ENCODE measurements at places on chromosomes 2 and 18. TPM values are rescaled to one million over a fixed set of nuclear protein-coding genes. Genes with fewer than 3 reads are reported as not detected.

GRCh38 chr2:54054774-54055173, 60.6 kb upstream of the ACYP2 start:
- H3K27me3 ChIP-seq = no peaks in the 10 kb centered on the region
- no peak for DNase-seq
- H3K36me3 ChIP-seq = peaks cover 7% of the 10 kb centered on the region
- no peak overlapping the region for H3K4me3 ChIP-seq
- H3K4me1 ChIP-seq = peaks cover 27% of the 10 kb centered on the region

- no peaks in the 10 kb centered on the region for H3K27me3 ChIP-seq
- H3K4me3 ChIP-seq = no peak overlapping the region
- H3K4me1 ChIP-seq = no peaks in the 10 kb centered on the region
- no peak for DNase-seq
These were observed 100.6 kb downstream of the UPP2 start for GRCh38 chr2:158202161-158202815.

DNA sequence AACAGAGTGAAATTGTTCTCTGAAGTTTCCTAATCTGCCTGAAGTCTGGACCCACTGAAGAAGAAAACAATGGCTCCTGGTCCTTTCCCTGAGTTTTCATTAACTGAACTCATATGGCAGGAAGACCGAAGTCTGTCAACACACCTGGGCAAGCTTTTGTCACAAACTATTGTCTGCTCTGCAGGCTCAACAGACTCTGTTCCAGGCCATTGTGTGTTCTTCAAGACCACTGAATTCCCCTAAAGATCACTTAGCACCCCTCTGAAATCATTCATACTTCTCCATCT, 6.6 kb upstream of the TMEM37 start:
- no peak overlapping the region for H3K4me3 ChIP-seq
- DNase-seq = no peak
- H3K27ac ChIP-seq = no peak overlapping the region
- H3K36me3 ChIP-seq = no peaks in the 10 kb centered on the region
- H3K4me1 ChIP-seq = no peaks in the 10 kb centered on the region

LRRTM1 gene
- total RNA-seq = not detected

GRCh38 chr2:126699018-126699417, 43.1 kb downstream of the GYPC start:
- peaks cover 34% of the 10 kb centered on the region for H3K36me3 ChIP-seq
- no peaks in the 10 kb centered on the region for H3K27me3 ChIP-seq
- peaks cover 2% of the 10 kb centered on the region for H3K4me1 ChIP-seq
- H3K4me3 ChIP-seq = no peak overlapping the region
- no peak overlapping the region for H3K27ac ChIP-seq

DNA sequence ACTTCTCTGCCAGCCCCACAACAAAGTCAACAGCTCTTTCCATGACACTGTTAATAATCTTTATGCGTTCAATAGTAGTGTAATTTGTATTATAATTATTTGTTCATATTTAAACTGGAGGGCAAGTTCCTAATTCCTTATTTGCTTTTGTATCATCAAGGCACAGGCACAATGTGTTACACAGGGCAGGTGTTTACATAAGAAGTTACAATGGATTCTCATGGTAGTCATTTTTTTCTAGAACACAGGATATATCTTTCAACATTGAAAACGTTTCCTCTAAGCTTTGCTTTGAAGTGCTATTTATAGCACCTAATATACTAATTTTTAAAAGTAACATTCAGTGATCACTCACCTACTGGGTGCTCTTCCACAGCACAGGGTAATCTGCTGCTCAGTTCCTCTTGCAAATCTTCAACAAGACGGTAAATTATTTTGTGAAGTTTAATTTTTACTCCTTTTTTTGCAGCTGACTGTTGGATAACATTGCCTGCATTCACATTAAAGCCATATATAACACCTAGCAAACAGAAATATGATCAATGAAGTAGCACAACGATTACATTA, 7.3 kb downstream of the RPS27A start:
- peaks cover 16% of the 10 kb centered on the region for H3K4me1 ChIP-seq
- H3K4me3 ChIP-seq = no peak overlapping the region
- no peaks in the 10 kb centered on the region for H3K27me3 ChIP-seq
- H3K27ac ChIP-seq = no peak overlapping the region
- no peak for DNase-seq
- H3K36me3 ChIP-seq = peaks cover 32% of the 10 kb centered on the region

SANBR gene
- total RNA-seq = 9.9 TPM

GRCh38 chr2:207683438-207683837, 28.0 kb upstream of the CCNYL1 start:
- H3K36me3 ChIP-seq = no peaks in the 10 kb centered on the region
- peaks cover 4% of the 10 kb centered on the region for H3K4me1 ChIP-seq
- no peak for DNase-seq
- H3K4me3 ChIP-seq = no peak overlapping the region
- no peak overlapping the region for H3K27ac ChIP-seq
- H3K27me3 ChIP-seq = peaks cover 2% of the 10 kb centered on the region

DNA sequence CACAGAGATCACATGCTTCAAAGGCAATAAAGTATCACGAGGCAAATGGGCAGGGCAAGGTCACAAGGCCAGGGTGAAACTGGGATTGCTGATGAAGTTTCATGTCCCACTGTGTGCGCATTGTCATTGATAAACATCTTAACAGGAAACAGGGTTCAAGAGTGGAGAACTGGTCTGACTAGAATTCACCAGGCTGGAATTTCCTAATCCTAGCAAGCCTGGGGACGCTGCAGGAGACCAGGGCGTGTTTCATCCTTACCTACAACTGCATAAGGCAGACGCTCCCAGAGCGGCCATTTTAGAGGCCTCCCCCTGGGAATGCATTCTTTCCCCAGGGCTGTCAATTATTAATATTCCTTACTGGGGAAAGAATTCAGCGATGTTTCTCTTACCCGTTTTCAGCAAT, 33.2 kb downstream of the PTPN4 start:
- DNase-seq = no peak
- H3K27ac ChIP-seq = no peak overlapping the region
- peaks cover 47% of the 10 kb centered on the region for H3K36me3 ChIP-seq

IL1B gene
- not detected for total RNA-seq

DNA sequence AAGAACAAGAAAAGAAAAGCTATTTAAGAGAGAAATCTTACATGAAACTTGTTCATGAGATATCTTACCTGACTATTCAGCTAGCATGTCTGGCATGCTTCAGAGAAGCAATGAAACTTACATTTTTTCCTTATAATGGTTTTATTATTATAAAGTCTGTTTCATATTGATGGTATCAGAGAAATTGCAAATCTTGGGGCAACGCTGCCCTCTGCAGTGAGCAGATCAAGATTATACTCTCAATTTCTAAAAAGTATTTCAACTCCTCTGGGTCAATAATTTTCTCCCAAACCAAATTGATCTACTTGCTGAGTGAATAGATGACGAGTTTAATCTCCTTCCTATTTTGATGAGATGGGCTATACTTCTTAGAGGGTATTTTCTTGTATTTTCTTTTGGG, 235.6 kb downstream of the NUP35 start:
- H3K36me3 ChIP-seq = no peaks in the 10 kb centered on the region
- no peak overlapping the region for H3K27ac ChIP-seq
- H3K4me3 ChIP-seq = no peak overlapping the region
- DNase-seq = no peak
- no peaks in the 10 kb centered on the region for H3K4me1 ChIP-seq

CFAP53 gene
- 0.50 TPM for total RNA-seq

FBXO36 gene
- 0.71 TPM for total RNA-seq

- peak overlapping the region; percentile 25 for H3K4me3 ChIP-seq
- peaks cover 2% of the 10 kb centered on the region for H3K27me3 ChIP-seq
- DNase-seq = no peak
- no peaks in the 10 kb centered on the region for H3K36me3 ChIP-seq
- no peak overlapping the region for H3K27ac ChIP-seq
- H3K4me1 ChIP-seq = peaks cover 47% of the 10 kb centered on the region
These were observed 292.2 kb upstream of the CCDC68 start for GRCh38 chr18:55251254-55251971.

SERPINB12 gene
- not detected for total RNA-seq

DNA sequence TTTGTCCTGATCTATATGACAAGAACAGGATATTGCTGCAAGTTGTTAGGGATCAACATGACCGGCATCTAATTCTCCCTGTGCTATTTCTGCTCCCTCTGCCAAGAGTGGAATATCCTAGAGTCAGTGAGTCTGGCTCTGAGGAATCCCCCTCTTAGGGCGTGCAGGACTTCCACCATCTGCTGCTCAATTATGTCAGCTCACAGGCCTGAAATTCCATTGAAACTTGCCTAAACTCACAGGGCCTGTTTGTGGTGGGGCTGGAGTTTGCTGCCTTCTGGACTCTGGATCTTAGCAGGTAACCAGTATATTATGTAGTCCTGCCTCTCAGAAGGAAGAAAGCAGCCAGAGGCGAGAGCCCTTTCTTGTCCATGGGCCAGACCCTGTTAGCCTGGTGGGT, 323.0 kb downstream of the TSN start:
- H3K27me3 ChIP-seq = no peaks in the 10 kb centered on the region
- H3K27ac ChIP-seq = no peak overlapping the region
- no peak overlapping the region for H3K4me3 ChIP-seq
- no peaks in the 10 kb centered on the region for H3K36me3 ChIP-seq
- no peak for DNase-seq
- H3K4me1 ChIP-seq = no peaks in the 10 kb centered on the region

DNA sequence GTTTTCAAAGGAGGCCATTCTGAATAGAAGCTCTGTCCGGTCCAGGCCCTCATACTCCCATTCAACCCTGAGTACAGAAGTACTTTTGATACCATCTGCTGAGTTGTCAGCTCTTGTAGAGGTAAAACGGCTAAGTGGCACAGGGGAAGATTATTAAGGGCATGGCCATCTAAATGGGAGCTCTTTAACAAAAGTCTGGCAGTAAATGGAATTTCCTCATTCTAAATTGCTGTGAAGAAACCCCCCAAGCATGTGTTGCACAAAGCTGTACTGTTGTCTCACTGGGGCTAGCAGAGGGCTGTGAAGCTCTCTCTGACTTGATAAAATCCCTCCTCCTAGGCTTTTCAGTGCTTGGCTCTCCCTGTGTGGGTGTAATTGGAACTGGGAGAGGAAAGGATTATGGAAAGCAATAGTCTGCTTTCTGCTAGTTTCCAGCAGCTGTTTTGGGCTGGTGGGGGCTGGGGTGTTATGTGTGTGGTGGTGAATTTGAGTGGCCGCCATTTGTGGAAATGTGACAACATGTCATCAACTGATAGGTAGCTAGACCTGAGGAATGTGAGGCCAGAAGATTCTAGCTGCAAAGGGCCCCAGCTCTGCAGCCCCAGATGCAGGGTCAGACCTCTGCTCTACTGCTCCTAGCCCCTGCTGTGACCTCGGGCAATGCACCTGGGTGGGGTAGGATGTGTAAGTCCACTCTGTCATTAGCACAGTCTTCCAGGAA, 65.1 kb downstream of the MAP4K4 start:
- H3K27me3 ChIP-seq = no peaks in the 10 kb centered on the region
- H3K36me3 ChIP-seq = peaks cover 5% of the 10 kb centered on the region
- no peak for DNase-seq
- no peak overlapping the region for H3K27ac ChIP-seq
- H3K4me3 ChIP-seq = no peak overlapping the region

CYP26B1 gene
- total RNA-seq = not detected

ITGB6 gene
- not detected for total RNA-seq

GRCh38 chr2:236348279-236348678, 84.1 kb upstream of the ASB18 start:
- H3K36me3 ChIP-seq = no peaks in the 10 kb centered on the region
- no peak for DNase-seq
- peaks cover 4% of the 10 kb centered on the region for H3K27me3 ChIP-seq
- no peak overlapping the region for H3K4me3 ChIP-seq
- H3K27ac ChIP-seq = no peak overlapping the region

- no peak overlapping the region for H3K4me3 ChIP-seq
- H3K36me3 ChIP-seq = no peaks in the 10 kb centered on the region
- no peak overlapping the region for H3K27ac ChIP-seq
- H3K4me1 ChIP-seq = no peaks in the 10 kb centered on the region
- H3K27me3 ChIP-seq = no peaks in the 10 kb centered on the region
- DNase-seq = no peak
These were observed 698.1 kb upstream of the SETBP1 start for GRCh38 chr18:43982582-43982981.

- DNase-seq = no peak
- H3K27me3 ChIP-seq = no peaks in the 10 kb centered on the region
- H3K27ac ChIP-seq = no peak overlapping the region
These were observed 201.8 kb upstream of the KLHL14 start for GRCh38 chr18:32974421-32975162.

GRCh38 chr2:157244691-157245090, 12.8 kb upstream of the GALNT5 start:
- no peak overlapping the region for H3K4me3 ChIP-seq
- peaks cover 23% of the 10 kb centered on the region for H3K4me1 ChIP-seq
- no peak overlapping the region for H3K27ac ChIP-seq
- DNase-seq = no peak

GRCh38 chr18:70154591-70155194, 50.8 kb downstream of the RTTN start:
- H3K36me3 ChIP-seq = peaks cover 53% of the 10 kb centered on the region
- no peak for DNase-seq
- no peak overlapping the region for H3K4me3 ChIP-seq
- H3K27me3 ChIP-seq = no peaks in the 10 kb centered on the region

MROH2A gene
- not detected for total RNA-seq

DNA sequence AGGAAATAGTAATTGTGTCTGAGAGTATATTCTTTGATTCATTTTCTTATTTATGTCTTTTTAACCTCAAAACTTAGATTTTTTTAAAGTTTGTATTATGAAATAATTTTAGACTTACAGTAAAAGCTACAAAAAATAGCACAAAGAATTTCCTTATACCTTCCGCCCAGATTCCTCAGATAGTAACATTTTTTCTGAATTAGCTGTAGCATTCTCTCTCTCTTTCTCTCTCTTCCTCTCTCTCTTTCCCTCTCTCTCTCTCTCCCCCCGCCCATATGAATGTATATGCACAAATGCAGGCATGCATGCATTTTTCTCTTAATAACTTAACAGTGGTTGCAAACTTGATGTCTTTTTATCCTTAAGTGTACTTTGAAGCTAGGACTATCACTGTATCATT, 361.1 kb upstream of the NRP2 start:
- DNase-seq = no peak
- no peaks in the 10 kb centered on the region for H3K36me3 ChIP-seq
- H3K4me3 ChIP-seq = no peak overlapping the region
- no peak overlapping the region for H3K27ac ChIP-seq
- no peaks in the 10 kb centered on the region for H3K27me3 ChIP-seq
- H3K4me1 ChIP-seq = no peaks in the 10 kb centered on the region

OTOS gene
- not detected for total RNA-seq

DNA sequence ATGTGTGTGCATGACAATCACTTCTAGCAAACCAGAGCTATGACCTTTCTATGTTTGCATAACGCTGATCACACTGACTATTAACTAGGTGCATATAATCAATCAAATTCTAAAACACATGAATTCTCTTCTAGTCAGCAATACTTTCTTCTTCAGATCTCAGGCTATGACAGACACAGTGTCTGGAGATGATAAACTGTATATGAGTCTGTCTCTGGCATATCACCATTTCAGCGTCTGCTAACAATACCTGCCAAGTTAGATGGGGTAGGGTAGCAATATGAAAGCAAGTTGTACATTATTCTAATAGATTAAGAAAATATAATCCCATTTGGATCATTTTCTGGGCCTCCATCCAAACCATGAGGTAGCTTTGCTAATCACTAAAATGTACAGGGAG, 354.2 kb upstream of the EPHA4 start:
- H3K4me1 ChIP-seq = no peaks in the 10 kb centered on the region
- no peaks in the 10 kb centered on the region for H3K27me3 ChIP-seq
- no peak for DNase-seq
- H3K36me3 ChIP-seq = no peaks in the 10 kb centered on the region

DUSP19 gene
- total RNA-seq = 0.93 TPM

MC4R gene
- not detected for total RNA-seq

TMEM163 gene
- 1.8 TPM for total RNA-seq

GRCh38 chr2:61328707-61329251, 142.1 kb downstream of the USP34 start:
- peaks cover 26% of the 10 kb centered on the region for H3K4me1 ChIP-seq
- no peaks in the 10 kb centered on the region for H3K27me3 ChIP-seq
- no peak overlapping the region for H3K27ac ChIP-seq
- DNase-seq = no peak
- peaks cover 39% of the 10 kb centered on the region for H3K36me3 ChIP-seq

Data from activated CD4-positive, alpha-beta memory T cell treated with anti-CD3 and anti-CD28 coated beads, Interleukin-2, amount 10 ng/mL, durations not matched to agents 7 days and 5 days (primary cell).